ENCODE measurements at places on chromosomes 12 and 14. TPM values are rescaled to one million over a fixed set of nuclear protein-coding genes. Genes with fewer than 3 reads are reported as not detected.

PZP gene
- polyA plus RNA-seq = 3.1 TPM

- DNase-seq = no peak
Observed at GRCh38 chr14:97039717-97040363, 242.7 kb downstream of the VRK1 start.

- DNase-seq = no peak
Observed at GRCh38 chr12:86777325-86777724, 521.1 kb upstream of the MGAT4C start.

DNA sequence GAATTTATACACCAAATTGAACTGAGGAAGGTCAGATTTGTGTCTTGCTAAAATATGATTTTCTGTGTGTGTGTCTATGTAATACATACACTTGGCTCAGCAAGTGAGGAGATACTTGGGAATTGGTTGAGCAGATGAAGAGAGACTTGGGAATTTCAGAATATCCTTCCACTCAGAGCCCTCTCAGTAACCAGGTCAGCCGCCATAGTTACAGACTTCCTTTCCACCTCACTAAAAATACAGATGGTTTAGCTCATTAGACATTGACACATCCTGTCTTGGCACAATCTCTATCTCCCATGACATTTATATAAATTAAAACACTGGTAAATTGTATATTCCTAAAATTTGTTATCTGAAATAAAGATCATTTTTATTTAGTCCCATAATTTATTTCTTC is 15.9 kb downstream of the PIK3C2G start:
- DNase-seq = no peak

FAM186B gene
- polyA plus RNA-seq = 4.0 TPM

CRIP2 gene
- 173 TPM for polyA plus RNA-seq

- no peak for DNase-seq
Observed at GRCh38 chr12:68280240-68280639, 26.8 kb upstream of the IL22 start.

GRCh38 chr14:55980970-55981369 is 137.2 kb upstream of the PELI2 start:
- DNase-seq = no peak

- DNase-seq = no peak
Observed at GRCh38 chr12:65427646-65428045, 149.2 kb downstream of the MSRB3 start.

AICDA gene
- polyA plus RNA-seq = 0.04 TPM

DNA sequence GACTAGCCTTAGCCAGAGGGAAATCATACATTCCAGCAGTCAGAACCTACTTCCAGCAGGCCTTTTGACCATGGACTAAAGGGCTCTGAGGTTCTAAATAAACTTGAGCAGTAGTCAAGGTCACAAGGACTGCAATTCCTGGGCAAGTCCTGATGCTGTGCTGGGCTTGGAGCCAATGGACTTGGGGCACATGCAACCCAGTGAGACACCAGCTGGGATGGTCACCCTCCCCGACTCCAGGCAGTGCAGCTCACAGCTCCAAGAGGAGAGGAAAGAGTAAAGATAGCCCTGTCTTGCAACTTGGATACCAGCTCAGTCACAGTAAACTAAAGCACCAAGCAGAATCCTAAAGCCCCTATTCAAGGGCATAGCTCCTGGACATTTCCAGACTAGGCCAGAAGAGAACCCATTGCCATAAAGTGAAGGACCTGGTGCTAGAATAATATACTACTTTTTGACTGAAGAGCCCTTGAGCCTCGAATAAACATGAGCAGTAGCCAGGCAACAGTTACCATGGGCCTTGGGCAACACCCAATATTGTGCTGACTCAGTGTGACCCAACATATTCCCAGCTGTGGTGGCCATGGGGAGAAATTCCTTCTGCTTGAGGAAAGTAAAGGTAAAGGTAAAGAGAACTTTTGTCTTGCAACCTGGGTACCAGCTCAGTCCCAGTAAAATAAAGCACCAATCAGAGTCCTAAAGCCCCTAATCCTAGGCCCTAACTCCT is 226.2 kb upstream of the CLEC14A start:
- DNase-seq = no peak

DCAF5 gene
- 60.5 TPM for polyA plus RNA-seq

DNA sequence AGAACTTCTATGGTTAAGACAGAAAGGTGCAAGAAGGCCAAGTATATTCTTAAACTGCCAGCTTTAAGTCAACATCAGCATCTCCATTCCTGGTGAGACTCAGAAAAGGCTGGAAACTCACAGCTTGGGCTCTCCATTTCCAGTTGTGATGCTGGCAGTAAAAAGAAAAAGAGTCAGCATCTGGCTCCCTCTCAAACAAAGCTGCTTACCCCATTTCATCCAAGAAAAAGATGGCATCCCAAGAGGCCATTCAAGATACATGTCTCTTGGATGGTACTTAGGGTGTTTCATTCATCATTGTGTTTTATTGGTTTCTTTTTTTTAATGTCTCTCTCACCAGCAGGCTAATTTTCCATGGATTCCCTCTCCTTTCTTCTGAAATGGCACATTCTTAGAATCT is 61.9 kb downstream of the DCAF5 start:
- no peak for DNase-seq

OLR1 gene
- 1.0 TPM for polyA plus RNA-seq

DHH gene
- polyA plus RNA-seq = 0.70 TPM
